H1 (cell line): ENCODE measurements at places on chromosomes 4 and X. TPM values are rescaled to one million over a fixed set of nuclear protein-coding genes. Genes with fewer than 3 reads are reported as not detected.

DNA sequence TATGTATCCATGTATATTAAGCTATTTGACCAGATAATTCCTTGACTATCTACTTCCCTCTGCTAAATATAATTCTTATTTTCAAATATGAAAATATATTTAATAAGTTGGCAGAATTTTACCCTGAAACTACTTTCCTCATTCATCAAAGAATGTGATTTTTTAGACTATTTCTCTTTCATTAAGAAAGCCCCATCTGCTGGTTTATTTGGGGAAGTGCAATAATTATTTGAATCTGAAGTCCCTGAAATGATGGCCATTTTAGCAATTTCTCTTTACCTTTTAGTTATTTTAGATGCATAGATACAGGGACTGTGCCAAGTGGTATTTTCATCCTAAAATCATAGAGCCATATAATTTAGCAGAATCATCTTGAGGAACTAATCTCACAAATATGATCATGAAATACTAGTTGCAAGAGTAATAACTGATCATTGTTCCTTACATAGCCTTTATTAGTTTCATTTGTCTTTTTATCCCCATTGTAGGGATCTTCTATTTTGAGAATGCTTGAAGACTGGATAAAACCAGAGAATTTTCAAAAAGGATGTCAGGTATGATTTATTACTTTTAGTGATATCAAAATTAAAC, 39.0 kb downstream of the ENPEP start:
- H3K4me3 ChIP-seq, result no peak overlapping the region
- no peaks in the 10 kb centered on the region for H3K4me1 ChIP-seq
- no peak overlapping the region for H3K27ac ChIP-seq

DMRTC1 gene
- not detected in 2 replicates for total RNA-seq

- H3K27ac ChIP-seq, result no peak overlapping the region
- no peaks in the 10 kb centered on the region for H3K4me1 ChIP-seq
- H3K4me3 ChIP-seq, result no peak overlapping the region
These were observed 9.1 kb upstream of the ZNF732 start for GRCh38 chr4:314296-314903.

HSFX4 gene
- total RNA-seq, result not detected in 2 replicates

DNA sequence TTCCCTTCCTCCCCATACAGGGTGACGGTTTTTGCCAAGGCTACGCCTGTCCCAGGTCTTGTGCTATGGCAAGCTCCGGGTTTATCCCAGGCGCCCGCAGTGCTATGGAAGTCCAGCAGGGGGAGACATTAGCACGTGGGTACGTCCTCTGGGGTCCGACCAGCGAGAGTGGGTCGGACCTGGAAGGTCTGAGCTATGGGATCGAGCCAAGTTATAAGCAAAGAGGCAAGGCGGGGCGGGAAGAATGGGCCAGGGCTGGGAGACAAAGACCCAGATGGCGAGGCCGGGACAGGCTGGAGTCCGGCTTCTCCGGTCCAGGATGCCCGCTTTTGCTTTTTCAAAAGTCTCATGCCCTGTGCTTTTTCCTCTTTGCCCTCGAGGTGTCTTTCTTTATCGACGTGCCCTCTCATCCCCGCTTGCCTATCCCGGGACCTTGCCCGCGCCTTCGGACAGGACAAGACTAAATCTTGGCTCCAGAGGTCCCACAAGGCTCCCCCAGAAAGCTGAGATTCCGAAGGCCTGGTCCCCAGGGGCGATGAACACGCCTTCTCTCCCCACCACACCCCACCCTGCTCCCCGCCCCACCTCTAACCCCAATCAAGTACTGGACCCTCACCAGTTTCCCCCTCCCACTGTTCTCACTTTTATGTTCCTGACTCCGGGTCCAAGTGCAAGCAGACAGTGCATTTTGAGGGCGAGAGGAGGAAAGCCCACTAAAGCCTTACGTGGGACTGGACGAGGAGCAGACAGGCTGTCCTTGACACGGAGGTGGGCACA, 785 bp upstream of the EFNB1 start:
- no peaks in the 10 kb centered on the region for H3K36me3 ChIP-seq
- H3K27me3 ChIP-seq, result peaks cover 21% of the 10 kb centered on the region
- H3K4me1 ChIP-seq, result no peaks in the 10 kb centered on the region

FNIP2 gene
- 13.0 and 13.4 TPM in 2 replicates for total RNA-seq

GSX2 gene
- not detected in 2 replicates for total RNA-seq

DNA sequence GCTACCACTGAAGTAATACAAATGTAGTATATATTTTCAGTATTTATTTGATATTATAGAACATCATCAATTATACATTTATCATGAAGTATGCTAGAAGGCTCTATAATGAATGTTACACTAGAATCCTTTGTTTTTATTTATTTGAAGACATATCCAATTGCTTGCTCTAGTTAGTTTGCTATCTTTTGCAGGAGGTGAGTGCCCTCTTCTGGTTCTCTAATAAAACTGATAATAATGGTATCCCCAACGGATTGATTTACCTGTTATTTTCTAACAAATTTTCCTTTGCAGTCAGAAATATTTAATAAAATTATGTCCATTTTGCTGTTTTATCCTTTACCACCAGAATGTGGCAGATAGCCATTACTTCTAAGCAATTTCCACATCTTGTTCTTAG, 274.3 kb upstream of the TACR3 start:
- DNase-seq, result no peak
- no peaks in the 10 kb centered on the region for H3K27me3 ChIP-seq
- H3K4me3 ChIP-seq, result no peak overlapping the region
- no peaks in the 10 kb centered on the region for H3K4me1 ChIP-seq
- no peaks in the 10 kb centered on the region for H3K36me3 ChIP-seq
- H3K27ac ChIP-seq, result no peak overlapping the region

HSFX2 gene
- not detected in 2 replicates for total RNA-seq

- H3K4me3 ChIP-seq, result no peak overlapping the region
- no peaks in the 10 kb centered on the region for H3K36me3 ChIP-seq
- no peak for DNase-seq
- no peaks in the 10 kb centered on the region for H3K27me3 ChIP-seq
These were observed 8.4 kb upstream of the MAB21L2 start for GRCh38 chr4:150573534-150573933.

DNA sequence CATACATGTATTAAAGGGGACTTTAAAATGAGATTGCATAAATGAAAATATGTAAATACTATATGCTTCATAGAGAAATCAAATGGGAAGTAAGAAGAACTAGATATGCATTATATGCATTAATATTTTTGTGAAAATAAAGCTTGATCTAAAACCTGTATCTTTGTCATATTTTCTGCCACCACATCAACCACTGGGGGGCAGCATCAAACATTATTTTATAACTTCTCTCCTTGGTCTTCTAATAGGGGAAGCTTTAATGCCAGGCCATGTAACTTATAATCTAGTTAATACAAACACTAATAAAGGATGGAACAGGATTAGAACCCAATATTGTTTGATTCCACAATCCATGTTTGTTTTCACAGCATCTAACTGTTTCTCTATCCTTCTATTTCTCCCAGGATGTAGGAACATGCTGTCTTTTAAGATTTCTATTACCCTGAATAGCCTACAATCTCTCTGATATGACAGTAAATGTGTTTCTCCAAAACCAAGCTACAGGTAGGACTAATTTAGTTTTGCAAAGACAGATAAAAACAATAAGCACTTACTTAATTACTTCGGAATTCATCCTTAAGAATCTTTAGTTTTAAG, 10.0 kb downstream of the QRFPR start:
- H3K27me3 ChIP-seq, result no peaks in the 10 kb centered on the region
- H3K4me1 ChIP-seq, result no peaks in the 10 kb centered on the region
- no peak overlapping the region for H3K4me3 ChIP-seq
- no peaks in the 10 kb centered on the region for H3K36me3 ChIP-seq
- H3K27ac ChIP-seq, result no peak overlapping the region

MAGED1 gene
- total RNA-seq, result 91.1 TPM in 2 replicates

DNA sequence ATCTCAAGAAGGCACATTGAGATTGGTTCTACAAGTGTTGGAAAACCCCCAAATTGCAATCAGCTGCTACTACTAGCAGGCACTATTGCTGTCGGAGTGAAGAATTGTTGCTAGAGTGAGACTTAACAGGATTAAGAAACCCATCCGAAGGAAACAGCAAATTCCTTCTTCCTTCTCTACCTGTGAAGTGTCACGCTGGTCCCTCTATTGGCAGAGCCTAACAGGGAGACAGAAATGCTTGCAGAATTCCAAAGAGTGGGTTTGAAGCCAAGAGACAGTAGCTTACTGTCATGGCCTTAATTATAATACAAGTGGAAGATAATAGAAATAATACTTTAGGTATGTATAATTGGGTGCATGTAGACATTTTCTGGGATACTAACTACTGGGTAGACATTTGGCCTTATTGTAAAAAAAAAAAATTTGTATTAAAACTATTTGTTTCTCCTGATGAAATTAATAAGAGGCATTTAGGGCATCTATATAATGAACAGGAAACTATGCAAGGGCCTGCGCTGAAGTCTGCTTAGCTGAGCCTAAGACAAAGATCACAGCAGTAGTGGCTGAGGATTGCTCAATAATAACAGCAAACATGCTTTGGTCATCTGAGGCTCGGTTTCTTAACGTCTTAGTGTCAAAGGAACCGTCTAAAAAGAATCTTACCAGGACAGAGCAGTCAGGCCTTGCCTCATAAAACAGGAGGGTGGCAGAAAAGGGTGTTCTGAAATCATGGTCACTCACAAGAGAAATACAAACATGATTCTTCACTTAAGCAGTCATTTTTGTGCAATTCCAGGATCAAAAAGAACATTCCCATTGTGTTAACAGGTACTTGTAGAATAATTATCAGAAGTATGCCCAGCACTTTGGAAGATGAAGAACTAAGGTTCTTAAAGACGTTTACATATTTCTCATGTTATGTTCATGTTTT, 40.8 kb downstream of the FAM241A start:
- no peaks in the 10 kb centered on the region for H3K4me1 ChIP-seq
- H3K36me3 ChIP-seq, result no peaks in the 10 kb centered on the region
- H3K4me3 ChIP-seq, result no peak overlapping the region
